ENCODE measurements at places on chromosomes 13 and 19.

GRCh38 chr13:37453246-37453645 lies 145.3 kb downstream of the POSTN start:
- no peak for DNase-seq

DNA sequence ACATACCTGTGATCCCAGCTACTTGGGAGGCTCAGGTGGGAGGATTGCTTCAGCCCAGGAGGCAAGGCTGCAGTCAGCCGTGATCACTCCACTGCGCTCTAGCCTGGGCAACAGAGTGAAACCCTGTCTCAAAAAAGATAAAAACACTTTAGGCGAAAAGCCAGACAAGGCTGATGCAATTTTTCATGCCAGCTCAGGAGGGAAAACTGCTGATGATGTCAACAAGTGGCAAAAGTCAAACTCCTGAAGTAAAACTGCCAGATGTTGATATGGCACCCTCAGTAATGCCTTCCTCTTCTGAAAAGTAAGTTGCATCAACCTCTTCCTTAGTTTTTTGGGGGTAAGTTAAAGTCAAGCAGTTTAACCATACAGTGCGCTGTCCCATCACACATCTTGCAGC lies 15.6 kb downstream of the ZNF599 start:
- DNase-seq = no peak

DNA sequence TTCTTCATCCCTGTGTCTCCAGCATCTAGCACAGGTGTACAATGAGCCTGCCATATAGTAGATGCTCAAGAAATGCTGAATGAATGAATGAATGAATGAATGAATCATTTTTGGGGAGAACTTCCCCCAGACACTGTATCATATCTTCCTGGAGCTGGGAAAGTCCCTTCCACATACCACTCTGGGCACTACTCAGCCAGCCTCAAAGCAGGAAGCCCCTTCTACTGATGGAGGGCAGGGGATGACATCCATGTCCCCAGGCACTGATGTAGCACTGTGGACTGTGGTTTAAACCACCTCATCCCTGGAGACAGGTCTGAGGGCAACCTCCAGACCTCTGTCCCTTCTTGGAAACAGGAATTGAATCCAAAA lies 4.8 kb downstream of the GNA15 start:
- no peak for DNase-seq

GRCh38 chr19:38013913-38014580 lies 107.0 kb downstream of the SIPA1L3 start:
- no peak for DNase-seq

- DNase-seq = no peak
Observed at GRCh38 chr13:35909837-35910540, 221.2 kb downstream of the DCLK1 start.

GRCh38 chr19:944171-944567 lies 18.3 kb downstream of the ARID3A start:
- no peak for DNase-seq

GRCh38 chr13:83943530-83944279 lies 61.4 kb upstream of the SLITRK1 start:
- DNase-seq = no peak

- no peak for DNase-seq
Observed at GRCh38 chr19:29259153-29259552, 46.2 kb upstream of the UQCRFS1 start.

GRCh38 chr13:75202981-75203380 lies 279.0 kb downstream of the TBC1D4 start:
- no peak for DNase-seq

DNA sequence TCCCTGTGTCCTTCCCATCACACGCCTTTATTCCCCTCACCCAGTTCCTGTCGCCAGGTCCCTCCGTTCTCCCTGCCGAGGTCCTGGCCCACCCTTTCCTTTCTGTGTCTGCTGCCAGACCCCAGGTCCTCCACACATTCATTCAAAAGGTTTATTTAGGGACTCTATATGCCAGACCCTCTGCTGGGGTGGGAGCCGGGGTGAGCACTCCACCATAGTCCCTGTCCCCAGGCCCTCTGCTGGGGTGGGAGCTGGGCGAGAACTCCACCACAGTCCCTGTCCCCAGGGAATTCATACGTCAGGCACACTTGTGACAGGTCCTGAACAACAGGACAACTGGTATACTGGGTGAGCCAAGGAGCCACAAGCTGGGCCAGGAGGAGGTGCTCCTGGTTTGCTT lies 34.4 kb upstream of the TUBGCP3 start:
- DNase-seq = no peak

DNA sequence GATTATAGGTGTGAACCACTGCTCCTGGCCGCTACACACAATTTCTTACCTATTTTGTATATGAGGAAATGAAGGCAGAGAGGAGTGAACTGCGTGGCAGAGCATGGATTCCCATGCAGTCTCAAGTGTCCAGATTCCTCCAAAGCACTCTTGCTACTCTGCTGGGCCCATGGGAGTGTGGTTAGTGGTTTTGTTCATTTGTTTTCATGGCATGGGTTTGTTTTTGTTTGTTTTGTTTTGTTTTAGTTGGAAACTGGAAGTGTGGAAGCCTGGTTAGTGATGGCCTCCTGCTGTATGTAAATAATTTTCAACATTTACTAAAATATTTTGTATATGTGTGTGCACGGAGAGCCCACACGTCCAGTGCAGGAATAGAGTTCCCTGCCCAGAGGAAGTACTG lies 61.3 kb upstream of the LRCH1 start:
- no peak for DNase-seq

- DNase-seq = no peak
Observed at GRCh38 chr13:33547035-33547434, 261.5 kb upstream of the STARD13 start.

GRCh38 chr19:35718345-35719041 lies 690 bp downstream of the KMT2B start:
- DNase-seq = no peak
